NCI-H1930 (cell line): ENCODE measurements at places on chromosomes 1 and 21.

DNA sequence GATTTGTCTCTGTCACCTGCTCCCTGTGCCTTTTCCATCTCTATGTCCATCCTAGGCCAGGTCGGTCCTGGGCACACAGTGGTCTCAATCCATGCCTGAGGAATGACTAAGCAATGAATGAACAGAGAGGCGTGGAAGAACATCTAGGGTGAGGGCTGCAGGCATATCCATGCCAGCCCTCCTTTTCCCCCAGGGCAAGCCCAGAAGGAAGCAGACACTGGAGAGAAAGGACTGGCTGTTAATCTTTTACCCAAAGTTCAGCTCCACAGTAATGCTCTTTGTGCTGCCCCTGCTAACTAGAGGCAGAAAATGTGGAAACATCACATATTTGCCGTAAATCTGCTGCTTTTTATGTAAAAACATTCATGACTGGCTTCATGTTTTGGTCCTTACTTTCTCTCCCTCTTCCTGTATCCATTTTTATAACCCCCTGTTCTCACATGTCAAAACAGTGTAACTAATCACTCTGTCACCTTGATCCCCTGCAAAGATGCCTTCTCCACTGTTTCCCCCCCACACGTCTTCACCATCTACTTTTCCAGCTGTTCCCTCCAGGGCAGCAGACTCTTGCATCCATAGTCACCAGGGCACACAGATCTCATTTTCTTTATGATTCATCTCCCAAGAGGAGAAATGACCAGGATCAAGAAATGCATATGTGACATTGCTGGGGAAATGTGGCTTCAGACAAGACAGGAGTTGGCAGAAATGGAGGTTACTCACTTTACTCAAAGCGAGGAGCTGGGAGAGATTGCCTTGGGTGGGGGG lies 166.4 kb upstream of the PROX1 start:
- no peak for DNase-seq

DNA sequence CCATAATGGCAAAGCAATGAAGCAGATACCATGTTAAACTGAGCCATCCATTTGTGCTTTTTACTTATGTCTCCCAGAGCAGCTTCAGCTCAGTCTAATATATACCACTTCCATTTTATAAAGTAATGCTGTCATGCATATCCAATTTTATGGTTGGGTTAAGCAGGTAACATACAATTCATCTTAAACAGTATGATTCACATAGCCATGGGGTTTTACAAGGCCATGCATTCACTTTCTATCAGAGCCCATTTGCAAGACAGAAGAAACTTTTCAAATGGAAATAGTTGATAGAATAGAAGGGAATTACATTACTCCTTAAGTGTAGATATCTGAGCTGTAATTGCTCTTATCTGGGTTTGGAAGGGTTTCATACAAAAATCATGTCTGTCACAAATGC lies 580.5 kb upstream of the CXADR start:
- DNase-seq, result no peak

DNA sequence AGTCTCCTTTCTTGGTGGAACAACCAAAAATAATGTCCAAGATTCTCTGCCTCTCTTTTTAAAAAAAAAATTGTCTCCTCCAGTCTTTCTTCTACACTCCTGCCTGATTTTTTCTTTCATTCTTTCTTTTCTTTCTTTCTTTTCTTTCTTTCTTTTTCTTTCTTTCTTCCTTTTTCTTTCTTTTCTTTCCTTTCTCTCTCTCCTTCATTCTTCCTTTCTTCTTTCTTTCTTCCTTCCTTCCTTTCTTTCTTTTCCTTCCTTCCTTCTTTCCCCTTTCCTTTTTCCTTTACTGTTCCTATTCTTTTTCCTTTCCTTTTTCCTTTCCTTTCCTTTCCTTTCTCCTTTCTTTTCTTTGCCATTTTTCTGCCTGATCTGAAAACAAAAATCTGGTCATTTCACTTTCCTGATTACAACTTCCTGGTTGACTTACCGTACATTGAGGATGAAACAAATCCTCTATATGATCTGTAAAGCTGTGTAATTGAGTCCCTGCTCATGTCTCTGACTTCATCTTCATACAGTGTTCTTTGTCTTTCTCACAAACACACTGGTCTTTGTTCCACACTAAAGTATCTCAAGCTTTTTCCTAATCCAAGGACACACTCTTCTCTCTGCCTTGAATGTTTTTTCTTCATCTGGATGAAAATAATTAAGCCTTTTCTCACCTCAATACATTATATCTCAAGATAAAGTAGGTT lies 6.1 kb upstream of the KRTAP23-1 start:
- no peak for DNase-seq

DNA sequence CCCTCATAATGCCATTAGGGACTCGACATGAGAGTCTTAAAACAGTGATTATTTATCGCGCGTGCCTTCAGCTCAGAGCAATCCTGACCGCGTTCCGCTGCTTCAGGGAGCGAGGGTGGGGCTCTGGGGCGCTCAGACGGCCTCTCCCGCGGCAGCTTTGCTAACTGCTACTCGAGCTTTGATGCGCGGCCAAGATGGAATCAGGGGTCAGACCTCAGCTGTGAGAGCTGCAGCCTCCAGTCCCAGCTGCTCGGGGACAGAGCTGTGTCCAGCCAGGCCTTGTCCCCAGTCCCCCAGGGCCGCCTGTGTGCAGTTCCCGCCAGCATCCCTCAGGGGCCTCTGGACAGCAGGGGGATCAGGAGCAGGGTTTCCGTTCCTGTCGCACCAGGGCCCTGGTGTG lies 104.6 kb upstream of the TTC34 start:
- no peak for DNase-seq

- DNase-seq, result no peak
These were observed 24.9 kb downstream of the PCAT6 start for GRCh38 chr1:202835548-202836072.

GRCh38 chr21:37873655-37874054 lies 42.6 kb downstream of the KCNJ6 start:
- DNase-seq, result no peak

DNA sequence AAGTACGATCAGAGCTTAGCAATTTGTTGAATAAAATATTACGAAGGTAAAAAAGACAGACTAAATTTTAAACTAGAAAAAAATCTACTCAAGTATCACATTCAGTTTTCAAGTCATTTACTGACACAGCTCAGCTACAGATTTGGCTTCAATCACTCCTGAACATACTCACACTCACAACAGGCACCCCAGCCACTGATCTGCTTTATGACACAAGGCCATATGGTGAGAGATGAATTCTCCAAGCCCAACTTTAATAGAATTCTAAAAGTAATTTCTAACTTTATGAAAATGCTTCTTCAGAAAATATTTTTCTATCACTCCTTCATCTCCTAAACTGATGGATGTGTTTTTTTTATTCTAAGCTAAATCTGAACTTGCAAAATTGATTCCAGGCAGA lies 337.1 kb downstream of the HHIPL2 start:
- no peak for DNase-seq

GRCh38 chr1:19644395-19644680 lies 227 bp downstream of the NBL1 start:
- DNase-seq, result no peak

GRCh38 chr1:109984190-109984455 lies 442 bp upstream of the AHCYL1 start:
- DNase-seq, result no peak

DNA sequence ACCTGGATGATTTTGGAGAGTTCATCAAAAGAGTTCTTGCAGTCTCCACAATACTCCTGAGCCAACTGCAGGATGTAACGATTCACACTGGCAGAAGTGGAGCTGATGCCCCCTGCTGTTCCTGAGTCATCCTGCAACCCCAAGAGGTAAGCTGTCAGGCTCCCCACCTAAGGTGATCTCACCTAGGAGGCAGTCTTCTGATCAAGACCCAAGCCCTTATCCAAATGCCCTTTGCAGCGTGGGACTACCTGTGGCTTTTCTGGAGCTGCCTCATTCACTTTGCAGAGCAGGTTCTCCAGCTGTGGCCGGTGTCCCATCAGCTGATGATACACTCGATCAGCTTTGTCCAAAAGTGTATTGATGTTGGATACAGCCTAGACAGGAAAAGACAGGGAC lies 96.4 kb downstream of the UBR4 start:
- DNase-seq, result no peak

- no peak for DNase-seq
These were observed 1.8 kb downstream of the FNDC10 start for GRCh38 chr1:1598051-1598719.

DNA sequence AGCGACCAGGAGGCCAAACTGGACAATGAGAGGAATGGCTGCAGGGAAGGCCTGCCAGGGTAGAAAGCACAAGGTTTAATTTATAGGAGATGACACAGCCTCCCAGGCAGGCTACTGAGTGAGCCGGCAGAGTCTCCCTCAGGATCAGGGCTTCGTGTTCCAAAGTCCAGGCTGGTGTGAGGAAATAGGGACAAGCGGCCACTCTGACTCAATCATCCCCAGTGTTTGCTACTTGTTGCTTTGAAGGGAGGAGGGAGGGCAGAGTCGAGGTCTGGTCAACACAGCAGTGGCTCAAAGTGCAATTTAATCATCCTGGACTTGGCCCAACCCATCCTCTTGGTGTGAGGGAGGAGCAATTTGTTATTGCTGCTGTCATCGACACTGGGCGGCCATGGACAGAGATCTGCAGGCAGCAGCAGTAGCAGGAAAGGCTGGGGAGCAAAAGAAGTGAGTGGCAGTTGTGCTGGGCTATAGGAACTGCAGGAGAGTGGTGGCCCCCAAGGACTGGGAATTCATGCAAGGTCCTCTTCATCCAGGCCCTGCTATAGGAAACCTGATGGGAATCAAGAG lies 27.5 kb downstream of the TBX15 start:
- DNase-seq, result no peak

GRCh38 chr1:1371746-1372711 lies 3.0 kb downstream of the AURKAIP1 start:
- peak; percentile 47 for DNase-seq

- no peak for DNase-seq
These were observed 156.8 kb downstream of the ZBTB18 start for GRCh38 chr1:244207935-244208244.

GRCh38 chr1:185420588-185421081 lies 103.6 kb upstream of the IVNS1ABP start:
- no peak for DNase-seq

- no peak for DNase-seq
These were observed 7.7 kb upstream of the LMNA start for GRCh38 chr1:156106624-156107488.

DNA sequence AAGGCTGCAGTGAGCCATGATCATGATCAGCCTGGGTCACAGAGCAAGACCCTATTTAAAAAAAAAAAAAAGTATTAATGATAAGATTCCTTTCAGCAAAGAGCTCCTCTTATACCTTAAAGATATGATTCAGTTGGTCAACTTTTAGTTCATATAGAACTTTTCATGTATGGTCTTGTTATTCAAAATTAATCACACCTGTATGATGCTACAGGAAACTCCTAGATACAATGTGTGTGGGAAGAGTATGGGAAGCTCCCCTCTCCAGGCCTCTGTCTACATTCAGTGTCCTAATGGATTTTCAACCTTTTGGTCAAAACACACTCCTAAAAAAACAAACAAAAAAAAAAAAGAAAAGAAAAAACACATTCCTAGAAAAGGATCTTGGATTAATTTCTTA lies 17.1 kb downstream of the MR1 start:
- DNase-seq, result no peak

DNA sequence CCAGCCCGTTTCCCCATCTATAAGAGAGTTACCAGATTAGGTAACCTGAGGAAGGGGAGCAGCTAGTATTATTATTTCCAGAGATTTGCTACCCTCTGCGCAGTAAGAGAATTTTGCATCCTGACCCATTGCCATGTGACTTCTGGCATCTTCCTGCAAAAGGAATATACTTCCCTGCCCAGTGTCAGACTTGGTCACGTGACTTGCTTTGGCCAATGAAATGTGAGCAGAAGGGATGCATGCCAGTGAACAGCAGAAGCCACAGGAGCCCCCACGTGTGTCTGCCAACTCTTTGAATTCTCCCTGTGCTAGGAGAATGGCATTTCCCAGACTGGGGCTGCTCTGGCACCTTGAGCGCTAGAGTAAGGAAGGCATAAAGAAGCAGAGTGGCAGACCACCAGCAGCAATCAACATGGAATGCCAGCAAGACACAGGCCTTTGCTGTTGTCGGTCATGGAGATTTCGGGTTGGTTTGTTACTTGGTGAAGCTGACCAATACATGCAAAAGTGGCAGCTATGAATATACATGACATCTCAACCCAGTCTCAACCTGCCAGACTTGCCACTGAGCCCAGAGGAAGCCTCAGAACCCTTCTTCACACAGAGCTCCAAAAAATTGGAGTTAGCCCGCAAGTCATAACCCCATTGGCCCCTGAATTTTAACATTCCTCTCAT lies 26.4 kb upstream of the SDHB start:
- DNase-seq, result no peak

DNA sequence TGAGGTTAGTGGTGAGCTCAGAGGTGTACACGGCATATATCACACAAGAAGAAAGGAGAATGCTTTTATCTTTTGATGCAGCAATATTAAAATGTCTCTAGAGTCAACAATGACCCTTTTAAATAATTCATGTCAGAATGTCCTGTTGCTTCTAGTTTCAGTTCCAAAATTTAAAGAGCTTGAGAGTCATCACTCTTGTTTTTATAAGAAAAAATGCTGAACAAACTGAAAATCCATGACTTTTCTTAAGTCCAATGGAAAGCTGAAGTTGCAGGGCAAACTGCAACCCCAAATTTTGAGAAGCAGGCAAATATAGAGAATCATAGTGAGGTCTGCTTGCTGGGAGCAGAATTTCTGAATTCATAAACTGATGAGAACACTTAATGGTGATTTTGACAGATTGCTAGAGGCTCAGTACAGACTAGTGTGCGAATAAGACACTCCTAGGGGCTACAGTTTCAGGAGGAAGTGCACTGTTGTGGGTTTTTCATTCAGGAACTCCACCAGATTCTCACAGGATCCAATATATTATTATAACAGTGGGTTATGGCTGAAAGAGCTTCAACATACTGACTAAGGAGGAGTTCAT lies 135.1 kb downstream of the CLIC6 start:
- DNase-seq, result no peak

- DNase-seq, result no peak
These were observed 83.6 kb downstream of the SIK1 start for GRCh38 chr21:43343095-43343991.

DNA sequence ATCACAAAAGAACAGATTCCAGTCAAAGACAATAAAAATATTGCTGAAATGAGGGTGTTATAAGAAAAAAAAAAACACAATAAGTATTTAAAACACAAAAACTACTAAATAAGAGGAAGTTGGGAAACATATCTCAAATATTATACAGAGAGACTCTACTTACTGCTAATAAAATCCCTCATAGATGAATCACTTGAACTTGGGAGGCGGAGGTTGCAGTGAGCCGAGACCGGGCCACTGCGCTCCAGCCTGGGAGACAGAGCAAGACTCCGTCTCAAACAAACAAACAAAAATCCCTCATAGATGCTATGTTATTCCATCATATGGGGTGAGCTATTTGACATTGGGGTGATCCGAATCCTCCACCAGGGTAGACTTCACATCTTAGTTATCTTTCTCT lies 48.0 kb upstream of the ZNF281 start:
- DNase-seq, result no peak

GRCh38 chr1:39992888-39993287 lies 37.9 kb downstream of the MFSD2A start:
- no peak for DNase-seq

GRCh38 chr1:79974659-79975058 lies 968.1 kb upstream of the ADGRL4 start:
- DNase-seq, result no peak
